NCI-H226 (cell line): ENCODE measurements at places on chromosomes 11 and 22.

DNA sequence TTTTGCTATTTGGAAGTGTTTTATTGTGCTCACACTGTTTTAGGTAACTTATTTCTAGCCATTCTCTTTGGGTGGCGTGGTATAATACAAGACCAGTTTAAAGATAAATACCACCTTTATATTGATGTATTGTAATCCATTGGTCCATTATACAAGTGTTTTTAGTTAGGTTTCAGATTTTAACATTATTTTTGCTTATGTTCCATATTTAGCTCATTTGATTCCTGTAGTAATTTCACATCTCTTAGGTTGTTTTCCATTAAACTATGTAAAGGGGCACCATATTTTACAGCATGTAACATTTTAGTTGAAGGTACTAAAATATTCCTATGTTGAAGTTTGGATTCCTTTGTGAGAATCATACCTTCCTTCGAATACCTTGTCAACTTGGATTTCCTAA lies 20.1 kb downstream of the EED start:
- no peak for DNase-seq

- DNase-seq: no peak
Observed at GRCh38 chr11:128326791-128327190, 260.6 kb downstream of the ETS1 start.

GRCh38 chr11:65634440-65634839 lies 3.5 kb upstream of the SIPA1 start:
- DNase-seq: no peak

DNA sequence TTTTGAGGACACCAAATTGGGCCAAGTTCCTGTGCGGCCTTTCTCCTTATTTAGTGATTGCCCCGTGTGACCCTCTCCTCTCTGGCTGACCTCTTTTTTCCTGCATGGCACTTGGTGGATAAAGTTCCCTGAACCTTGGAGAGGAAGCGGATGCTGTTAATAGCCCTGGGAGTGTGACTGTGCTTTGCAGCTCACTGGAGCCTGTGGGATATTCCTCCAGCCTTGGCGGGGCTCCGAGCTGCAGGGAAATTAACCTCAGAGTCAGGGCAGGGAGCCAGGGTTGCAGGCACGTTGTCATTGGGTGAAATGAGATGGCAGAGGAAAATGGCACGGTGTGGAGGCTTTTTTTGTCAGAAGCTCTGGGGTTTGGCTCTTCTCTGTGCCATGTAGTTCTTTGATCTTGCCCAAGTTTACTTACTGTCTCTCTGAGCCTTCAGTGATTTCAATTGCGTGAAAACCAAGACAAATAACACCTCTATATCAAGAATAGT lies 965 bp downstream of the OR9Q1 start:
- no peak for DNase-seq

GRCh38 chr22:27310966-27311697 lies 490.4 kb downstream of the MN1 start:
- no peak for DNase-seq

DNA sequence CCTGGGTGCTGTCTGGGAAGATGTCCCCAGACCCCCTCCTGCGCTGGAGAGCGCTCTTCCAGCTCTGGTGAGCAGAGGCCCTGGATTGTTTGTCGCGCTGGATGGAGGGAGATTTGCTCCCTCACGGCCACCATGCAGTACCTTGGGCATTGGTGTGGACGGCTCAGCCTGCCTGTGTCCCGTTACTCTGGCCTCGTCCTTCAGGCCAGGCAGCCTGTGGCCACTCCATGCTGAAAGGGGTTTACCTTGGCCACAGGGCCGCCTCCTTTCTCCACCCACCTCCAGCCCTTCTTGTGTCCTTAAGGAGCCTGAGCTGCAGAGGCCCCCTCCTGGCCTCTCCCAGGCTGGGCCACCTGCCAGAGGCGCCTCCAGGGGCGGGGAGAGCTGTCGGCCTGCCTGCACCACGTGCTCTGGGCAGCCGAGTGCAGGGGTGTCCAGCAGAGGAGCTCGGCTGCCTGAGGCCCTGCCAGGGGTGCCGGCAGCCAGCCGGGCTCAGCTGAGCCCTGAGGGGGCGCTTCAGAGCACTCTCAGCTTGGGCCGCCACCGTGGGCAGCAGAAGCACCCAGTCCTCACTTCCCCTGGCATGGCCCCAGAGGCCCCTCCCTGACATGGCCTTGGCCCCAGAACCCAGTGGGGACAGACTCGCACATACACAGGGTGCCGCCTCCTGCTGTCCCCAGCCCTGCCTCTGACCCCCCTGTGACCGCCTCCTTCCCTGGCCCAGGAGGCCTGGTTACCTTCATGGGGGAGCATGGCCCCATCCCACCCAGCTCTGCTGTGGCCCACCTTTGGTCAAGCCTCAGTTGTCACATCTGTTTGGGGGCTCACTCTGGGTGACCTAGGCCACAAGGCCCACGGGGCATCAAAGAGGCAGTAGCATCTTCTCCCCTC lies 3.4 kb downstream of the CCND1 start:
- peak; percentile 91 for DNase-seq
